ENCODE measurements at places on chromosomes 5 and 9.
A peak's percentile ranks its signal among the peaks of the same experiment; 100 is the strongest.

GRCh38 chr5:122073018-122073417 is 5.0 kb downstream of the LOX start:
- DNase-seq: no peak

GRCh38 chr5:152813526-152813925 is 408.4 kb upstream of the NMUR2 start:
- no peak for DNase-seq

- no peak for DNase-seq
Measured at GRCh38 chr5:60883229-60883628, 39.2 kb upstream of the ELOVL7 start.

DNA sequence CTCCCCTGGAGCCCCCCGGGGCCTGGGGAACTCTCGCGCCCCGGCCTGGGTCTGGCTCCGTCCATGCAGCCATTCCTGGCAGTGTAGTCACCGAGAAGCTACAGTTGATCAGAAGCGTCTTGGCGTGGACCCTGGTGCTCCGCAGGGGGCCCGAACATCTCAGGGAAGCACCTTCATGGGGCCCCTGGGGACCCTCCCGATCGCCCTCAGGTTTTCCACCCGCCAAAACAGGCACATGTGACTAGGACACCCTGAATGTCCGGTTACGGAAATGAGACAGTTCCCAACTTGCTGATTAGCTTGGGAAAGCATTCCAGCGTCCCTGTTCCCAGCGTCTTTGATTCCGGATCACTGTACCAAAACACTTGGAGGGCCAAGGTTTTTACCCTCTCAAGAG is 472 bp downstream of the FBXO4 start:
- DNase-seq: peak; percentile 31

DNA sequence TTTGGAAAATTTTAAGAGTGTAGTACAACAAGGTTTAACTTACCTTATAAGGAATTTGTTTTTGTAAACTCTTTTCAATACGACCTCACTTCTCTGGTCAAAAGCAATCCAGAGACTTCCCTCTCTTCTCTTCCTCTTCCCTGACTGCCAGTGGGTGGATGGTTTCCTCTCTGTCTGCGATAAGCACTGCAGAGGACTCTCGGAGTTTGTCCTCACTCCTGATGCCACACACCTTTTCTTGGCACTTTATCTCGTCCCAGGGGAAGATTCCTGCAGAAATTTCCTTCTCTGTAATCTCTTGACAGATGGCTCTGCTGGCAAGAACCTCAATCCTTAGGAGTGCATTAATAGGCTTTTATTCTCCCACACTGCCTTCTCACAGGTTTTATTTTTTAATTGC is 641.6 kb downstream of the NR2F1-AS1 start:
- DNase-seq: no peak

DNA sequence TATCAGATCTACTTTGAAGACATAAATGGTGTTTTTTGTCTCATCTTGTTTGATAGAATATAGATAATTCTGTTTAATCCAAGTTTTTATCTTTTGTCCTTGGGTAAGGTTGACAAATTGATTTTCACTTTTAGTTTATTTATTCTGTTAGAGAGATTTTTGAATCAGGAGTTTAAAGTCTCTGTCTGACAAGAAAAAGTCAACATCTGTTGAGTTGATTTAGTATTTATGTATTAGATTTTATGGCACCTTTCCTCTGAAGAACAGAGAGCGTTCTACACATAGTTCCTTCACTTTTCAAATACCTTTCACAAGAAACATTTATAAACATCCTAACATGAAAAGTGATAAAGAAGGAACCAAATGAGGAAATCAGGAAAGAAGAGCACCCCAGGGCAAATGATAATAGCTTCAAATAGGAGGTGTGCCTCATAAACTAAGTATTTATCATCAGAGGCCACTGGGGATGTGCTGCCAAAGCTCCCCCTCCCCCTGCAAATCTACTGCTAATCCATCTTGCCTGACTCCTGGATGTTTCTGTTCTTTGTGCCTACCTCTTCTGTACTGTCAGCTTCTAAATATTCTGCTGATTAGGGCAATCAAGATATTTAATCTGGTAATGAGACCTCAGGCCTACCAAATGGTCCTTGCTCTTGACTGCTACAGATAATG is 457.7 kb upstream of the CHD1 start:
- DNase-seq: no peak

- no peak for DNase-seq
Measured at GRCh38 chr5:142495531-142495930, 170.7 kb upstream of the SPRY4 start.

GRCh38 chr5:138725153-138725817 is 27.9 kb upstream of the CTNNA1 start:
- no peak for DNase-seq

DNA sequence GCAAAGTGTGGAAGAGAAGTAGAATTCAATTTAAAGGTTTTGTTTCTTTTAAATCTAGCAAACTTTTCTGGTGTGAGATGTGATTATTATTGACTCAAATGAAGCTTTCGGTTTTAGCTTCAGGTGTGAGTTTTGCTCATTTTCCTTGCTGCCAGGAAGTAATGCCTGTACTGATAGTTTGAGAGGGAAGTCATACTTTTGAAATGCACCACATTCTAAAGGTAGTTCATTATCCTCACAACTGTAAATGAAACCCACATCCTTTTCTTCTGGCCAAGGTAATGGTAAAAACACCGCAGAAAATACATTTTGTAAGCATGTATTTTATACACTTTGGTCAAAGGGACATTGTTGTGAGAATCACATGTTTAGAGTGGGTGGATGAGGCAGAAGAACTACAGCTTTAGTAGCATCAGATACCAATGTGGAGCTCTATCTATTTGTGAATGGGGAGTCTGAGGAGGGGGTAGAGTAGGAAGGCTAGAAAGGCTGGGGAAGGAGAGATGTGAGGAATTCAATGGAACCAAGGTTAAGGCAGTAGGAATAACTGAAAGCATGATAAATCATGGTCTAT is 167.0 kb upstream of the CDKN2B start:
- DNase-seq: no peak

- no peak for DNase-seq
Measured at GRCh38 chr5:127410959-127411358, 106.5 kb upstream of the PRRC1 start.

DNA sequence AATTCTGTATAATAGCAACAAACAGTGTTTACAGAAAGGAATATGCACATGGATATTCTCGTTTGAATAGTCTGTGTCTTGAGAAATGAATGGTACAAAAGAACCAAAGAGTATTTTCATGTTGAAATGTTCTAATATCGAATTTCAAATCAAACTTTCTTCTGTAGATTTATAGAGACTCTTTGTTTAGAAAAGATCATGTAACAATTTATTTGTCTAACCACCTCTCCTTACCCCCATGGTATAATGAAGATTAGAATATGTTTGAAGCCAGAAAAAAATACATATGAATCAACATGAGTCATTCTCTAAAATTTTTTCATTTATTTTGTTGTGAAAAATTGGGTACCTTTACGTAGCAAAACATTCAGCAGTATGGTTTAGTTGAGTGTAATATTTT is 285.6 kb downstream of the PRR16 start:
- DNase-seq: no peak

DNA sequence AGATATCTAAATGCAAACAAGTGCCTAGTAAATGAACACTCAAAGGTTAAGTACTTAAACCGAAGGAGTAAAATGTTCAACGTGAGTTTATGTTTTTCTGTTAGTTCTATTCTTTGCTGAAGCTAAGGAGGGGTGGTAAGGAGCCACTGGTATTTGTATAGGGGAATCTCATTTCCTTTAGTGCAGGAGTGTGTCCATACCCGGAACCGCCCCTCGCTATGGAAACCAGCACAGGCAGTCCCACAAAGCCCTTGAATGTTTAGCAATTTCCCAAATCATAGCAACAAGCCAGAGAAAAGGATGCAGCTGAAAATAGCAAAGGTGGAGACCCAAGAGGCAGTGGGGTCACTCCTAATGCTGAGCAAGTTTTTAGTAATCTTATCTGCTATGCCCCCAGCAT is 78.8 kb upstream of the STK32A start:
- DNase-seq: no peak

DNA sequence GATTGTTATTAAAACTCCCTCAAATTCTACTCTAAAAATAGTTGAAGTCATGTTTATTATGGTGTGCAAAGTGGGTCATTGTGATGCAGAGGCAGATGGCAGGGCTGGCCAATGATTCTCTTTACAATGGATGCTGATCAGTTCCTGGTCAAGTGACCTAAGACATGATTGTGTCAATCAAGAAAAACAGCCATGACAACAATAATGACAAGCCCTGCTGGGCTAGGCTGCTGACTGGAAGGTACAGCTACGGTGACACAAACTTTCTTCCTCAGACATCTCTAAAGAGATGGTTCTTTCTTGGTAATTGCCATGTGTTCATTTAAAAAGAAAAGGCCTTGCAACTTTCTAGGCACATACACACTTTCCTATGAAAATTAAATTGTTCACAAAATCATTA is 3.6 kb downstream of the SLC24A2 start:
- DNase-seq: peak; percentile 64

DNA sequence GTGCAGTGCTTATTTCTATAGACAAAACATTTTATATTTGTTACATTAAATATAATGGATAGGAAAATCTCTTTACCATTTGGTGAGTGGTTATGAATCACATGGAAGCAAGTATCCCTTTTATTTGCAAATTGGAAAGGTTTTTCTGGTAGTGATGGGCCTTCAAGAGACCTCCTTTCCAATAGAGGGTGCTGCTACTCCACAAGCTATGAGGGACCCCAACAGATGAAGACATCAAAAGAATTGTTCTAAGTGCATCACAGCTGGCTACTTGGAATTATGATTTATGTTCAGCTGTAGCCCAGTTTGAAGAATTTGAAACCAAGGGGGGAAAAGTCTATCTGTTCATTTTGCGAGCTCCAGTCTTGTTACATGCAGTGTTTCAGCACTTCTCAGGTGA is 493.7 kb upstream of the SGCD start:
- DNase-seq: no peak

GRCh38 chr5:5266297-5266696 is 126.2 kb downstream of the ADAMTS16 start:
- no peak for DNase-seq

GRCh38 chr5:43019614-43020398 is 20.3 kb downstream of the ANXA2R start:
- peak; percentile 19 for DNase-seq

DNA sequence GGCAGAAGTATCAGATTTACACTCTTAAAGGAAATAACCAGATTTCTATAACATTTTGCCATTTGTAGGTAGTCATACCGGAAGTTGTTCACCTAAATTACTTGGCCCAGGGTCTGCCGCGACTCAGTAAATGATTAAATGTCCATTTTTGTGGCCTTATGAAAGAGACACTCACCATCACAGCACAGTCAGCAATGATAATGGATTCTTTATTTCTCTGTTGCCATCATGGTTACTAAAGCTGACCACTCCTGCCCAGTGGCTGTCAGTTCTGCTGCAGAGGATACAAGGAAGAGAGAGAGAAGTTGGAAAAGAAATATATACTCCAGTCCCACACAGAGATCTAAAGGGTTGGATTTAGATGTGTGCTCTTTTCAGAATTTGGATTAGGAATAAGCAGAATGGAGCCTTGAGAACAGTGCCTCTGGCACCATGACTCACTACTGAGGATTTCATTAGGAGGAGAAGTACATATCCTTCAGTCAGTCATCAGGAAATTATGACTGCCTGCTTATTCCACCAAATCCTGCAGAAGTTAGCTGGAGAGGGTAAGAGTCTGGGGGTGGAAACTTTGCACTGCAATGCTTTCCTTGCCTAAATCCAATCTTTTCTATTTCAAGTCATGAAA is 72.8 kb upstream of the EFNA5 start:
- no peak for DNase-seq

DNA sequence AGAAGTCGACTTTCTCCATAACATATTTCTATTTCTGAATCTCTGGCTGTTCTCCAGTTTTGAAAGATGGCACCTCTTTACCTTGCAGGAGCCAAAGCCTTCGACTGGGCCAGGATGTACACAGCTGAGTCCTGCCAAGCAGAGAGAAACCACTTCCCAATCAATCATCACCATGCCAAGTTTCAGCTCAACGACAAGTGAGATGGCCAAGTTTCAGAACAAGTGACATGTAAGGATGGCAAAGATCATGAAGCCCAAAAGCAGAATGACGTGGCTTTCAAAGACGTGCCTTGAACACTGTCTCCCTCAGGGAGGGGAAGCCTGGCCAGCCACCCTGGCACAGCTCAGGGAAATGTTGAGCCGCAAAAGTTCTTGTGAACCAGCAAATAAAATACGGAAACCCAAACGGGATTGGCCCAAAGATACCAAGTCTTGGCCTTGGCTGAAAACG is 17.7 kb downstream of the STK10 start:
- DNase-seq: no peak

DNA sequence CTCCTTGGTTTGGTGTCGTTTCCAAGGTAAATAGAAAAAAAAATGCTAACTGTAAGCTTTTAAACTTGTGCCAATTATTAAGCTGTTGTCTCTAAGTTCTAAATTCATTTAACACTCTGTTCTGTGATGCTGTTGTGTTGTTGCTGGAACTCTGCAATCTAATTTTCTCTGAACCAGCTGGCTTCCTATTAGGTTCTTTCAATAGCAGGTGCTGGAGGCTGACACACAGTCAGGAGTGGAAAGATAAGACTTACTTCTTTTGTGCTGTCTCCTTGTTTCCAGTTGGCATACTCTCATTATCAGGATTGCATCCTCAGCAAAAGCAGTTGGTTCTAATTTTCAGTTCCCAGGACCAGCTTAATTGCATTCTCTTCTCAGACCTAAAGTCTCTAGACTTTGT is 1252.6 kb upstream of the NUDT12 start:
- no peak for DNase-seq

- DNase-seq: no peak
Measured at GRCh38 chr5:143933451-143933850, 121.5 kb downstream of the HMHB1 start.

- DNase-seq: no peak
Measured at GRCh38 chr5:174329738-174330137, 284.2 kb downstream of the NSG2 start.

GRCh38 chr5:32098291-32098690 is 75.8 kb downstream of the GOLPH3 start:
- no peak for DNase-seq

GRCh38 chr9:104784098-104784497 is 20.2 kb downstream of the NIPSNAP3B start:
- no peak for DNase-seq

DNA sequence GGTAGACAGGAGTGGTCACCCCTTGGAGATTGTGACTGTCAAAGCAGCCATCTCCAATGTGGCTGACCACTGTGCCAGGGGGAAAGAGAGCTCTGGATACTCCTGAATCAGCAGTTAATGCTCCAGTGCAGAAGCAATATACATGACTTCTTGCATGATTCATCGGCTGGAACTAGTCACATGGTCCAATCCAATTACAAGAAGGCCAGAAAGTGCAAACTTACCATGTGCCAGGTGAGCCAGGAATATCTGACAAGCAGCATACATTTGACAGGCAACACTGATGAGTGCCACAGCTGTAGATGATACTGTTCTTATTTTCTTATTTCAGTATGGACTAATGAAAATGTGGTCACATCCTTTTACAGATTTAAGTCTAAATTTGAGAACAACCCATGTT is 440.0 kb upstream of the MPDZ start:
- no peak for DNase-seq

Measured in midbrain (tissue), 1 donor.